Activated naive CD4-positive, alpha-beta T cell (primary cell): ENCODE measurements at places on chromosomes 1 and 21.

GRCh38 chr1:94832931-94833585 is 12.9 kb downstream of the SLC44A3 start:
- no peak for DNase-seq

DNA sequence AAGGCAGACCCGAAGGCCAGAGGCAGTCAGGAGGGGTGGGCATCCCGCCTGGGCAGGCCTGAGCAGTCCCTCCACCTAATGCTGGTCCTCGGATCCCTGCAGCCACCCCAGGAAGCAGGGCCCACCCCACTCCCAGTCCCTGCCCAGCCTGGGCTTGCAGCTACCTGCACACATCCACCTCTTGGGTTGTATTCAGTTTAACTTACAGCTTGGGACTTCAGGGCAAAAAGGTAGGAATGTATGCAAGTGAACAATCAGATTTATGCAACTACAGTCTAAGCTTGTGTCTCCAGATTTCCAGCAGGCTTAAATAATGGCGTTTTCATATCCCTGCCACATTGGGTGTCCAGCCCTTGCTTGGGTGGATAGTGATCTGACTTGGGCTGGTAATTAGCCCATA is 17.4 kb downstream of the LDLRAP1 start:
- DNase-seq, result no peak

DNA sequence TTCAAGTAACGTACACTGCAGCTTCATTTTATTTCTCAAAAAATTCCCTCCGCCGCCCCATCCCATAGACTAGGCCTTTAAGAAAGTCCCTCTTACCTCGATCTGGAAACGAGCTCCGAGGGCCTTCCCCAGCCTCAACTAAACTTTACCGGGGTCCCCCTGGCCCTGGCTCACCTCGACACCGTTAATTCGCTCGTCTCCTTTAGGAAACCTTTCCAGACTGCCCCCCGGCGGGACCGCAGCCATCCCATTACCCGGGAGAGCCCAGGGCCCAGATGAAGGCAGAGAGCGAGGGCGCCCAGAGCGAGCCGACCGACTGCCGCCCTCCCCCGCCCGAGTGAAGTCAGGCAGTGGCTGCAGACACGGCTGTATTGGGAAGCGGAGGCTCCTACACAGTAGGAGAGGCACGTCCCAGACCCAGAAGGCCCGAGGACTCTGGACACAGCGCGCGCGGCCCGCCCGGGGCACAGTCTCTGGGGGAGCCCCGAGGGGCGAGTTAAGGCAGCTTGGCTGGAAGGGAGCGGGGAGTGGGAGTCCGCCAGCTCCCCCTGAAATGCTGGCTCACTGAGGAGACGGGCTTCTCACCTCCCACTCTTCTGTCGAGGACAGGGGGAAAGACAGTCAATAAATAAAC is 14.6 kb downstream of the SEMA6C start:
- DNase-seq, result no peak

GRCh38 chr1:84583648-84584047 is 9.4 kb upstream of the CTBS start:
- DNase-seq, result no peak

DNA sequence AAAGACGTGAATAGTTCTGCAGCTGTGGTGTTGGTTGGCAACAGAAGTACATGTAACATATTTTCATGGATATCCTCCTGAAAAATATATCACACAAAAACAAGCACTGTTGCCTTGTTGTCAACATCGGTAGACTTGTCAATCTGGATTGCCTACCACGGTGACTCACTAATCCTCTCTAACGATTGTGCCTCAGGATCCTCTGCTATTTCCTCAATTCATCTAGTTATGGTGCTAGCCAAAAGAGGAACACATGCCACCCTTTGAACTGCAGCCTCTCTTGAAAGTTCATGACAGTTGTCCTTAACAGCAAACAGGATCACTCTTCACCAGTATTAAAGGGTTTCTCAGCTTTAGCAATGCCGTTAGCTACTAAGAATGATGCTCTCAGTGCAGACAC is 25.7 kb downstream of the RASAL2 start:
- no peak for DNase-seq

GRCh38 chr1:9086796-9087195 is 17.4 kb upstream of the SLC2A5 start:
- no peak for DNase-seq

DNA sequence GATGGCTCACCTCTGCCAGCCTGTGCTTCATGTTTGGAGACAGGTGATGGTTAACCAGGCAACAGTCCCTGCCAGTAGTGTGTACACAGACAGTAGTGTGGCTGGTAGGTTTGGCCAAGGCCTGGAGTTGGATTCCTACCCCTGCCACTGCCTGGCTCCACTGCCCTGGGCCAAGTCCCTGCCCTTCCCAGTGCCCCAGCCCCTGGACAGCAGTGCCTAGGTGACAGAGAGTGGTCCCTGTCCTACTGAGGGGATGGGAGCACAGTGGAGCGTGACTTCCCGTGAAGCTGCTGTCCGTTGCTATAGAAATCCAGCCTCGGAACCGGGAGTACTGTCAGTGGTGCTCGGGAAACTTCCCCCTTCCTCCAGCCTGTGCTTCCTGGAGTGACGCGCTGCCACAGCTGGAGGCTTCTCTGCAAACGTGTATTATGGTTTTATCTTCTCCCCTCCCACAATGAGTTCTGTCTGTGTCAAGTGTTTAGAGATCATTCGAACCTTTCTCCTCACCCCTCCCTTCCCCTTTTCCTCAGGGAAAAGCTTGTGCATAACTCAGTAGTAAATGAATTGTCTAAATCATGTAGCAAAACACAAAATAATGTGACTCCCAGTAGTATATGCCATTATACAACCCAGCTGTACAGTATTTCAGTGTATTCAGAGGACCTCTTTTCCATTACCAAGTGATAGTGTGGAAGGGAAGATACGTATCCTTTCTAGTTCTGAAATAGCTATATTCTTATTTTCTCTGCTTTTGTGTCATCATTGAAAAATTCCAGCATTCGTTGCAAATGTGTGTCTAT is 73.4 kb downstream of the GALNT2 start:
- no peak for DNase-seq

DNA sequence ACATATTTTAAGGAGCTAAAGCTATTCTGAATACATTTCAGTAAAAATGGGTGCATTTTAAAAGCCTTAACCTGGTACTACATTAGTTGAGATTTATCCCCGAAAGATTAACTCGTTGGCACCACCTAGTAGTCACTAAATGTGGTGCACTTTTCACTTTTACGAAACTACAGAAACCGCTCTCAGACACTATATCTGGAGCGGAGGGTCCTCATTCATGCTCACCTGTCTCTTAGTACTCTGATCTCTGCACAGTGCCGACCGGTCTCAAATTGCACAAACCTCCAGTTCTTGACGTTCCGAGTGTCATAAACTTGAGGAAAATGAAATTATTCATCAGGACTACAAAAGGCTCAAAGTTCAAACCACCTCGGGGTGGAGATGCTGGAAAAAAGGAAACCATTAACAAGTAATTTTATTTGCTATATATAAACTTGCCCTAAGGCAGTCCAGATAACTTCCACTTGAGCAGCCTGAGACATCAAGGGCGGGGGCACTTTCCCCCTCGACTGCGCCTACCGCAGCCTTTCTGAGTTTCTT is 722 bp downstream of the LZIC start:
- DNase-seq, result no peak

DNA sequence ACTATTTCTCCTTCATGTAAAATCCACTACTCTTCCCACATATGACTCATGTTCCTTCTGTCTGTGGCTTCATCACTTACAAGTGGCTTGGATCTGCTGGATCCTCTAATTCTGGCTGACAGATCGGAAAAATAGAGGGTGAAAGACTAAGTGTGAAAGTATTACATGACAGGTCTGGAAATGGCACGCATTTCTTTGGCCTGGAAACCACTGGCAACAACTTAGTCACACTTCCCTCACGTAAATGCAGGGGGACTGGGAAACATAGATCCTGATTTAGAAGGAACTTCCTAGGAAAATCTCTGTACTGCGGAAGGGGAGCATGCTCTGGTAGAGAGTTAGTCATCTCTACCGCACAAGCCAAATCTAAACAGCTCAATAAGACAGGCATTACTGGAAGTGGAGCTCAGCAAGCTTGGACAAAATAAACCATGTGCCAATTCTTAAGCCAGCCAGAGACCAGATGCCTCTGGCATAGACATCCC is 305.4 kb upstream of the PTBP2 start:
- DNase-seq, result no peak

DNA sequence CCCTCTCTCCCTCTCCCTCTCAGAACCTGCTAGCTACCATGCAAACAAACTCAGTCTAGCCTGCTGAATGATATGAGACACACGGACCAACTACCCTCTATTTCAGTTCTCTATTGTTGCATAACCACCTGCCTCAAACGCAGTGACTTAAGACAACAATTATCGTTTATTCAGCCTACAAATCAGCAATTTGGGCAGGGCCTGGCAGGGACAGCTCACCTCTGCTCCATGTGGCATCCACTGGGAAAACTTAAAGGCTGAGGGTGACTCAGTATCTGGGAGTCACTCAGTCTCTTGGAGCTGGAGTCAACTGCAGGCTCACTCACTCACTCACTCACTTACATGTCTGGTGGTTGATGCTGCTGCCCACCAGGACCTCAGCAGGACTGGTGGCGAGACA is 121.3 kb downstream of the SEC16B start:
- no peak for DNase-seq

- DNase-seq, result no peak
Observed at GRCh38 chr1:27563591-27564471, 40.1 kb downstream of the AHDC1 start.

GRCh38 chr1:79006564-79006963 is at the start of gene ADGRL4:
Gene ADGRL4, minus strand, starts transcription at chr1:79006730. Its CDS starts 76 bp downstream, at chr1:79006654.
- DNase-seq, result no peak

DNA sequence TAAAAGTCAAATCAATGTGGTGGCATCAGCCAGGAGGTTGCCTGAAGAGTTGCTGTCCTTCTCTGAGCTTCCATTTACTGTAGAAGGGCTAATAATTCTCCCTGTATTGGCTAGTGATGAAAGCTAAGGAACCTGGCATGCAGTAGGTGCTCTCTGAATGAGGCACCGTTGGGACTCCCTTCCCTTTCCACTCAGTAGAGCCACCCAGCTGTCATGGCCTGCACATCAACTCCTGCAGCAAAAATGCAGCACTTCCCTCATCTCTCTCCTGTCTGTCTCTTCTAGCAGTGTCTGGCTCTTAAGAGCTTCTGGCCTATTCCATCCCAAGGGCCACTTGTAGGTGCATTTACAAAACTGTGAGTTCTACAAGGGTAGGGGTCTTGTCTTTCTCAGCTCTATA is 369.0 kb downstream of the MATN1 start:
- no peak for DNase-seq
